ENCODE measurements at places on chromosomes 5 and 9.

GRCh38 chr9:105971986-105972385, 277.6 kb downstream of the TMEM38B start:
- DNase-seq, result no peak

- no peak for DNase-seq
Measured at GRCh38 chr5:57710126-57710525, 227.5 kb upstream of the ACTBL2 start.

DNA sequence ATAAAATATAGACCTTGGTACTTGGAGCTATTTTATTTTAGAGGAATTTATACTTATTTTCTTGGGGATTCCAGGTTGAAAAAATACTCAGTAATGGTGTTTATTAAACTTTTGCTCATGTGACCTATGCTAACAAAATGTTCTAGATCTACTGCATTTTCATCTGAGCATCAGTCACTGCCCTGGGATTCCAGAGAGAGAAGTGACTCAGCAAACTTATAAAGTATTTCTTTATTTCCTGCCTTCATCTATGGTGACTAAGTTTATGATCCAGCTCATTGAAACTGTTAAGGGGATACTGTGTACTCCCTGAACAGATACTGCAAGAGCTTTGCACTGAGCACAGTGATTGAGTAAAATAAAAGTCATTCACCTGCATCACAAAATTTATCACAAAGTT, 298.5 kb upstream of the CDH18 start:
- DNase-seq, result no peak

DNA sequence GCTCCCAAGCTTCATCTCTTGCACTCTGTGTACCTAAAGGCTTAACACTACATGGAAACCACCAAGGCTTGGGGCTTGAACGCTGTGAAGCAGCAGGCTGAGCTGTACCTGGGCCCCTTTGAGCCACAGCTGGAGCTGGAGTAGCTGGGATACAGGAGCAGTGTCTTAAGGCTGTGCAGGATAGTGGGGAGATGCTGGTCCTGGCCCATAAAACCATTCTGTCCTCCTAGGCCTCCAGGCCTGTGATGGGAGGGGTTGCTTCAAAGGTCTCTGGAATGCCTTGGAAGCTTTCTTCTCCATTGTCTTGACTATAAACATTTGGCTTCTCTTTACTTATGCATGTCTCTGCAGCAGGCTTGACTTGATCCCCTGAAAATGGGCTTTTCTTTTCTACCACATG, 42.3 kb upstream of the DAPK1 start:
- DNase-seq, result no peak

DNA sequence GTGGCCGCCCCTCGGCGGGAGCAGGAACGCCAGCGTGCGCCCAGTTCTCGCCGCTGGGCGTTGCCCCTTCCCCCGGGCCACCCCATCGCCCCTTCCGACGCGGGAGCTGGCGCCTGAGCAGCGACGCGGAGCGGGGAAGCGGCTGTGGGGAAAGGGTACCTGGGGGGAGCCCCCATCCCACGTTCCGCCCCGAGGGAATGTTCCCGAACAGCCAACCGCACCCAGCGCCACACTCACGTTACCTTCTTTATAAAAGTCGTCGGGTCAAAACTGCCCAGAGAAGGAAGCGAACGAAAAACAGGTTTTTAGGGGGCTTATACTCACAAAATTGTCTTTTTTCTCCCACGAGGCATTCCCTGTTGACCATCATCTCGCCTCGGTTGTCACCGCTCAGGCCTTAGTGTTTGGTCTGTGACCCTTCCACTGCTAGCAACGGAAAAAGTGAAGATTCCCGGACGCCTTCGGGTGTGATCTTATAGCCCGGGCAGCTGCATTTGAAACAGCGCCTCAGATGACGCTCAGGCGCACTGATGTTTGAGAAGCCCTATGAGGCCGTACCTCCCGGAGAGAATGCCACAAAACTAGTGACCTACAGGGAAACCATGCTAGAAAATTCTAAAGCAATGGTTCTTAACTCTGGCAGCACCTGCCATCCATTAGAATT, 475 bp upstream of the GOLM1 start:
- DNase-seq, result peak; percentile 14

DNA sequence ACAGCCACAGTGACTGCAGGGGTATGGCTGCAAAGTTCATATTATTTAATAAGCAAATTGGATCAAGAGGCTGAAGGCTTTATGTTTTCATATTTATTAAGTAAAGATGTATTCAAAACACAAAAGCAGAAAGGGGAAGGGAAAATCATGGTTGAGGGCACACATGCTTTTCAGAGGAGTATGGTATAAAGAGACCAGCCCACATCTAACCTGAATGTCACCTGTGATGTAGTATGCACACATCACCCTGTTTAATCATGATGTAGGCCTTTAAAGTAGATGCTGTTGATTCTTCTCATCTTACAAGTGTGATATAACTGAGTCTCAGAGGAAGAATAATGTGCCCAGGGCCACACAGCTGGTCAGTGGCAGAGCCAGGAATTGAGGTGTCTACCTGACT, 211.8 kb downstream of the DCP2 start:
- DNase-seq, result no peak

DNA sequence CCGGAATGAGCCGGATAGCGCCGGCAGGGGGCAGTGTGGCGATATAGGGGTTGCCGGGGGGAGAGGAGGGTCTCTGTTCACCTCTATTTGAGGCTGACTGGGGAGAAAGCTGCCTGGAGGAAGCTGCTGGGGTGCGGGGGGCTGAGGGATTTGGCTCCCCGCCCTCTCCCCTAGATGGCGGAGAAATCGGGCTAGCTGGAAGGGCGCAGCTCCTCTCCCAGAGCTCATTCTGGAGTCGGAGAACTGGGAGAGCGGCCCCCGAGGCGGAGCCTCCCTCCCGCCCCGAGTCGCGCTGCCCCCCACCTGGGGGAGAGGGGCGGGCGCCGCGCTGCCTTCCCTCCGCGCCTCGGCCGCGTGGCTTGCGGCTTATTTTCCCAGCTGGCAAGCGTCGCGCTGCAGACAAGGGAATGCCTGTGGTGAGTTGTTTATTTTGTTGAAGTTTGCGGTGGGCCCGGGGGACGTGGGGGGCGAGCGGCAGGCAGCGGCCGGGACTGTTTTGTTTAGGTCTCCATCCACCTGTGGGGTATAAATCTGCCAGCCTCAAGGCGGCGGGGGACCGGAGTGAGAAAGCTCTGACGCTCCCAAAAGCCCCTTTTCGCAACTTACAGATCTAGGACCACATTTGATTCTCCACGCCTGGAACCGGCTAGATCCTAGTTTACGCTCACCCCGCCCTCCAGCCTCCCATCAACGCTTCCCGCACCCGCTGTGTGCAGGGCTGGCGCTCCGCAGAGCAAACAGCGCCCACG, 4.1 kb upstream of the RGMB start:
- DNase-seq, result peak; percentile 41

DNA sequence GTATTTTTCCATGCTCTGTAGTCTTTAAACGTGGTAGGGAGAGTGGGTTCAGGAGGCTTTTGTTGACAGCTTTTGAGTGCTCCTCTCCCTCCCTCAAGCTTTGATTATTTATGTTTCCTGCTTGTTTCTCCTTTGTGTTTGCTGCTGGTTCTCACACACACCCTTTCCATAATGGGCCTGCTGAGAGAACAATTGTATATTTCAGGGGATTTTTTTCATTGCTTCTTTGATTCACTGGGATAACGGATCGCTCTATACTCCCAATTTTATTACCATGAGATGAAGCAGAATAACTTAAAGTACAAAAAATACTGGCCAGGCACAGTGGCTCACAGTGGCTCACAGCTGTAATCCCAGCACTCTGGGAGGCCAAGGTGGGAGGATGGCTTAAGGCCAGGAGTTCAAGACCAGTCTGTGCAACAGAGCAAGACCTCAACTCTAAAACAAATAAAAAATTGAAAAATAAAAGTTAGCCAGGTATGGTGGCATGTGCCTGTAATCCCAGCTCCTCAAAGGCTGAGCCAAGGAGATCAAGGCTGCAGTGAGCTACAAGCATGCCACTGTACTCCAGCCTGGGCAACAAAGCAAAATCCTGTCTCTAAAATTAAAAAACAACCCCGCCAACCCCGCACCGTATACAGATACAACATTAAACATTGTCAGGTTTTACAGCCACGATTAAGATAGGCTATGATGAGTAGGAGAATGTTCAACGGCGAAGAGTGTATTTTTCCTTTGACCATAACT, 66.9 kb downstream of the USP20 start:
- DNase-seq, result no peak

DNA sequence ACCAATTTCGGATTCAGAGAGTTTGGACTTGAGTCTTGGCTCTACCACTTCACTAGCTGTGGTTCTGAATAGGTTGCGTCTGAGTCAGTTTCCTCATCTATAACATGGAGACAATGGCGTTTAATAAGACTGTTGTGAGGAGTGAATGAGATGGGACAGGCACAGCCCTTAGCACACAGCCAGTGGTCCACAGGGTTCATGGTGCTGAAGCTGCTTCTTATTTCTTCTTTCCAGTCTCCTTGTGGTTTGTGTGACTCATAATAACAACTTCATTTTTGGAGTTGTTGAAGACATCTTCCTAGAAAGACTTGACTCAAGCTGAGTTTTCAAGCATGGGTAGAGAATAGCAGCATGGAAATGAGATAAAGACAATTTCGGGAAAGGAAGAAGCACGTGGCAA, 172.6 kb upstream of the PPP2R2B start:
- no peak for DNase-seq

- no peak for DNase-seq
Measured at GRCh38 chr9:130661451-130662098, 2.8 kb upstream of the PRDM12 start.

- DNase-seq, result no peak
Measured at GRCh38 chr9:121833061-121833460, 181.6 kb downstream of the DAB2IP start.

DNA sequence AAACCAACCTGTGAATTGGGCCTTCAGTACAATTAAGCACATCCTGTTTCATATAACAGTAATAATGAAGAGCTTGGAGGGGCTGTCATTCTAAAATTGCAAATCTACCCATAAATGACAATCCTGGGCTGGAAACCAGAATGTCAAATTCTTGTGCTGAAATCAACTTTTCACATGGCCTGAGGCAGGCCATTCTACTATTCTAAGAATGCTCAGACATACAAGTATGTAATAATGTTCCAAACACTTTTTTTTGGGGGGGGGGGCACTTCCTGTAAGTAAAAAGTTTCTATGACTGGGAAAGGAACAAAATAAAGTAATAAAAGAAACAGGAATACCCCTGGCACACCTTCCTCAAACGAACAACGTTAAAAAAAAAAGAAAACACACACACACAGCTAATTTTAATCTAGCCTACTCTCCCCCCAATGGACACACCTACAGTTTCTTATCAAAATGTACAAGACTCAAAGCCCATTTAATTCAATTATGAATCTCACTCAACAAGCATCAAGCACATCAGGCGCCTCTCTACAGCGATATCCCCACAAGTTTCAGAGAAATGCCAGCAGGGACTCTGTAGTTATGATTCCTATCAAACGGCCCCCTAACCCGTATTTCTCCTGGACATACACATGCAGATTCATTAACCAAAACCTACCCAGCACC, 1.4 kb downstream of the ETF1 start:
- DNase-seq, result no peak

DNA sequence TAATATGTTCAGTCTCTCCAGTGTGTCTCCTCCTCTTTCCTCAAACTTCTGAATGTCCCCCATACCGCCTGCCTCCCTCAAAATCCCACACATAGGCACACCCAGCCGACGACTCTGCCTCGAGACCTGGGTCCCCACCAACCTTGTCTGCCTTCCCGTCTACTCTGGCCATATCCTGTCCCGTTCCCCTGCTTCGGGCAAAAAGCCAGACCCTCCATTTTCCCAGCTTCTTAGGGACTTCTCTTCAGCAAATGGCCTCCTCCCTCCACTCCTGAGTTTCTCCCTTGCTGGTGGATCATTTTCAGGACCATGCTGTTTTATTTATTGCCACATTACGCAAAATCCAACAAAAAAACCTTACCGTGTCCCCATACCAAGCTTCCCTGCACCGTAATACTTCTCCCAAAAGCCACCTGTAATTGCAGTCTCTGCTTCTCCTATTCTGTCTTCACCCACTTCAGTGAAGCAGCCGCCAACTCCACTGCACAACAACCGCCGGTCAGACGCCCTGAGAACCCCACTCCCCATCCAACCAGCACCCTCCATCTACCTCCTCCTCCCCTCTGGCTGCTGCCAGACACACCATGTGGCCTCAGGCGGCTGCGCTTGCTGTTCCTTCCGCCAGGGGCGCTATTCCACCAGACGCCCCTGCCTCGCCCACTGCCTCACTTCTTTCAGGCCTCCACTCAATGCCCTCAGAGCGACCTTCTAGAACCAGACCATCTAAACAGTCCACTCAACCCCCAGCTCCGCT, 117.0 kb downstream of the TRPM6 start:
- DNase-seq, result peak; percentile 24

- no peak for DNase-seq
Measured at GRCh38 chr5:91171322-91171721, 211.8 kb downstream of the ARRDC3 start.

- no peak for DNase-seq
Measured at GRCh38 chr5:106423109-106423897, 1247.4 kb downstream of the EFNA5 start.

GRCh38 chr5:78792345-78793055, 143.9 kb upstream of the LHFPL2 start:
- DNase-seq, result no peak

GRCh38 chr5:57550132-57550531, 67.5 kb upstream of the ACTBL2 start:
- DNase-seq, result no peak

DNA sequence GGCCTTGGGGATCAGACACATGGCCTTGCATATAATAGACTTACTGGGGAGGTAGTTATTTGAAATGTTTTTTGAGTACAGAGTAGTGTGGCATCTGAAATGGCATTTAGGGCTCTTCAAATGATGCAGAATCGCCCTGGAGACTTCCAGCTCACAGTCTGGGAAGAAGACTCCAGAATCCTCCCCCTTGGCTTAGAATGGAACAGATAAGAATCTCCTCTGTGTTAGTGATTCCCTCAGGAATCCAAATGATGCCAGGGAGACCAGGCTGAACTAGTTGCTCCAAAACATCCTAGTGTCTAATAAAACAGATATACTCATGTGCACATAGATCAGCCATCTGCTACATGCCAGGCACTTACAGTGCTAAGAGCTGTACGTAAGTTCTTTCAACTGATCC, 38.6 kb upstream of the SMC5 start:
- DNase-seq, result no peak

DNA sequence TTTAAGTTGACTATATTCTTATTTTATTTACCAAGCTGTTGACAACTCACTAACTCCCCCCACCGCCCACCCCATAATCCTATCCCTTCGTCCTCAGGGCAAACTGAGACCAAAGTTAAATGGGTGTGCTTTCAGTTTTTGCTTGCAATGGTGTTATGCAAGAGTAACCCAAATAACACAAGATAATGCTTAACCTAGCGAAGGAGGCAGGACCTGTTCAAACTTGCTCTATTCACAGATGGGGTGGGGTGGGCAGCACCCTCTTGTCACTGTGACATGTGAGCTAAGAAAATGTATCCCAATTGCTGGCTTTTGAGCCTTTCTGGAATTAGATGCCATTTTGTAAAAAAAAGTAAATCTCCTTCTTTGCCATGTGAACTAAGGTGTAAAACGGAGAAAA, 40.4 kb downstream of the GLIS3 start:
- DNase-seq, result no peak

DNA sequence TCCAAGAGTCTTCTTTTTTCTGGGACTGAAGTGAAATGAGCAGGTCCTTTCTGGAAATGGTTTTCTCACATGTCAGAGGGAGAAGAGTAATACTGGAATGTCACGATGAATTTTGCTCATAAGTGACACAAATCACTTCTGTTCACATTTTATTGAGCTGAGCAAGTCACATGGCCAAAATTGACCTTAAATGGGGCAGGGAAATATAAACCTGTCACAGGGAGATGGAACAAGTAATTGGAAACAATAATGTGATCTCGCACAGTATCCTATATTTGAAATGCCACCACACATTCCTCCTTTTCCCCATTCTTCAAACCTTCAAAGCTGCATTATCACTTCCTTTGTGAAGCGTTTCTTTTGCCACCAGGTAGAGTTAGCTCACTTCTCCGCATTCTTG, 25.2 kb upstream of the LIFR start:
- DNase-seq, result no peak
